Naive thymus-derived CD4-positive, alpha-beta T cell (primary cell): ENCODE measurements at places on chromosomes 5 and 9.

DNA sequence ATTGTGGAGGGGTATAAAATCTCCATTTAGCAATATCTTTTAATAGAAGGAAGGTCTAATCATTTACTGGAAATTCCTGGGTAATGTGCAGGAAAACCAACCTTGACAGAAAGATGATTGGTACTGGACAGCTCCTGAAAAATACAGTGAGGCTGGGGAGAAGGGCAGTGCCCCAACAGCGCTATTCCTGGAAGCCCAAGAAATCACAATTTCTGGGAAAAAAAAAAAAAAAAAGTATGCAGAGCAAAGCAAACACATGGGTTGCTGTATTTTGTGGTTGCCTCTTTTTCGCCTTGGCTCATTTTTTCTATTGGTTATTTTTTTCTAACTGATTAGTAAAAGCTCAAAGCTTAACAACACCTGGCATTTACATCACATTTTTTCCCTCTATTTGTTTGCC is 249.7 kb downstream of the ENC1 start:
- no peak for DNase-seq

DNA sequence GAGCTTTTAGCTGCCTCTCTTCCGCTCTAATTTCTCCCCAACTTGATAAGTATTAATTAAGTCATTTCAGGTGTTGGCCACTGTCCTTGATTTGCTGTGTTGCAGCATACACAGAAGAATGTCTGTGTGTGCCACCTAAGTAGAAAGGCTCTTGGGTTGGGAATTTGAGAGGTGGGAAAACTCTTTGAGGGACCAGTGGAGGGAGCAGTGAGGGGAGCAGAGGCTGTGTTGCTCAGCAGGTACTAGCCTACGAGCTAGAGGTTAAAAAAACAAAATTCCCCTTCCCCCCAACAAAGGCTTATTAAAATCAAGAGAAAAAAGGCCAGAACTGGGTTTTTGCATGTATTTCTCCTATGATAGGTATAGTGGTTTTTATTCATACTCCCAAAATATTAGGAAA is 20.9 kb downstream of the RPS23 start:
- DNase-seq, result no peak

DNA sequence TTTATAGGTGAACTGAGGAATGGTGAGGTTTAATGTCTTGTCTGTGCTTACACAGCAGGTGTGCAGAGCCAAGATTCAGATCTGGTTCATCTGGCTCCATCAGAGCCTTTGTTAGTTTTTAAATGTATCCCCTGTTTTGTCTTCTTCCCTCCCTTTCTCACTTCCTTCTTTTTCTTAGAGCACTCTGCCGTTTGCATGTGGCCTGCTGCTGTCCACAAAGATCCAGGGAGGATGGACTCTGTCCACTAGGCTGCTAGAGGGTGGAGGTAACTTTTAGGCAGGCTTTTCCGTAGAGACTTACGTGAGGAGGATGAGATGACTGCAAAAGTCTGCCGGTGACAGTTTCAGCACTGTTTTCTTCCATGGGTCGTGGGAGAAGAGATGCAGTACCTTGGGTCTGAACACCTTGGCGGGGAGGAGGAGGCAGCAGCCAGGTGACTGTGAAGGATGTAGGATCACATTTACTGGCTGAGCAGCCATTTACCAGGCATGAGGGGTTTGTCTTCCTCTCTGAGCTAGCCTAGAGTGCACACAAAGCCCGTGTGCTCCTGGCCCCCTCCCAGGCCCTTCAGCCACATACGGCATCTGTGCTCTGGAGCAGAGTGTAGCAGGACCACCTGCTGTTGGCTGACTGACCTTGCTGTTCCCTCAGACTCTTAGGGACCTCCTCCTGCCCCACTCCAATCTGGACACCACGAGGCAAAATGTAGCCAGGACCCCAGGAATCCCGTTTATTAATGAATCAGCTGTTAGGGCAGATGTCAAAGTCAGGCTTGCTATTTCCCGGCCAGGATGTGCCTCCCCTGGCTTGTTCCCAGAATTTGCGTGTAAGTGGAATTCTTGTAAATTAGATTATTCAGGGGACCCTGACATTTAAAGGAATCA is 1.8 kb downstream of the NTMT1 start:
- no peak for DNase-seq

DNA sequence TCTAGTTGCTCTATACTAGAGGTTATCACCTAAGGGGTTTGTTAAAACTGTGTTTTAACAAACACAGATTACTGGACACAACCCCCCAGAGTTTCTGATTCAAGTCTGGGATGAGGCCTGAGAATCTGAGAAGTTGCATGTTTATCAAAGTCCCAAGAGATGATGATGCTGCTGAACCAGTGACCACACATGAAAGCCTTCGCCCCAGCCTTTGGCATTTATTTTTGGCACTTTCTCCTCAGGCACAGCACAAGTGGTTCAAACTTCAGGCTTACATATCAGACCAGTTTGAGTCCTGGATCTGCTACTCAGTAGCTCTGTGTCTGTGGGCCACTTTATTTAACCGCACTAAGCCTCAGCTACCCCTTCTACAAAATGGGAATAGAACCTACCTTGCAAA is 407.2 kb upstream of the PIK3R1 start:
- DNase-seq, result no peak

DNA sequence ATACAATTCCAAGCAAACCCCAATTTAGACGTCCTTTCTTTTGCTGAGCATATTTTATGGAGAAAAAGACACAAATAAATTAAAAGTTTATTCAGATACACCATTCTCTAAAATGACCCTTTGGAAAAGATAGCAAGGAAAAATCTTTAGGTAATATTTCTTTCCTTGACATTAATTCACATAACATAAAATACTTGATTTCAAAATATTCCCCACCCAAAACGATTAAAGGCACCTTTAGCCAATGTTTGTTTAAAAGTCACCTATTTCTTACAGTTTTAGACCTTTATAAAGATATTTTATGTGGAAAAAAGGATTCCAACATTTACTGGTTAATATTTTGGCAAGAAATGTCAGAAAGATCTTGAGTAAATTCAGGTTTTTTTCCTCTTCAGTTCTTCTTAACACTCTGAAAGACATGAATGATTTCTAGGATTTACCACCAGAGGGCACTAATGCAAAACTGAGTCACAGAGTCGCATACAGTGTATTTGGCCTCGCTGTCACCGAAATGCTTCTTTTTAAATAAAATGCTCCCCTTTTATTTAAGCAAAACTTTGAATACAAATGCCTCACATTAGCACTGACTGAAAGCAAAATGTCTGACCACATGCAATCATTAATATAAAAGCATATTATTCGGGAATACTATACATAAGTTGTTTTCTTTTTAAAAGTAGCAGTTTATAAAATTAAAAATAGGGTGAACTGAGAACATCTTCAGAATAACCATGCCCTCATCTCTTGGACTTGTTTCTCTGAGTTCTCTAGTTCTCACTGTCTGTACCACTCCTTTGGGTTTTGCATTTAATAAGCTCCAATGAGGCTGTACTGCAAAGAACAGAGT is 122.5 kb downstream of the SLC1A3 start:
- peak; percentile 69 for DNase-seq

GRCh38 chr9:27329291-27329690 is 32.3 kb upstream of the EQTN start:
- DNase-seq, result no peak
